Subcutaneous adipose tissue (tissue), 4 donors: ENCODE measurements at places on chromosomes 3 and 15. TPM values are rescaled to one million over a fixed set of nuclear protein-coding genes. Genes with fewer than 3 reads are reported as not detected.

The CIB1 gene
- 52.6 TPM for total RNA-seq

The BCL2A1 gene
- 53.5 TPM for total RNA-seq

The DAZL gene
- not detected for total RNA-seq

The ENTPD3 gene
- total RNA-seq, result 0.17 TPM

The ABI3BP gene
- total RNA-seq, result 51.2 TPM

The CELF6 gene
- 0.49 TPM for total RNA-seq

The C15orf39 gene
- 7.5 TPM for total RNA-seq

The ZMAT3 gene
- 9.5 TPM for total RNA-seq

The CCR8 gene
- total RNA-seq, result not detected

The SPTSSB gene
- not detected for total RNA-seq

The IL12A gene
- not detected for total RNA-seq

The TMC3 gene
- not detected for total RNA-seq

The MINDY4B gene
- total RNA-seq, result not detected

The OCA2 gene
- total RNA-seq, result not detected

The ACP3 gene
- 3.5 TPM for total RNA-seq

The MAP4 gene
- 175 TPM for total RNA-seq

The UBL7 gene
- total RNA-seq, result 31.1 TPM

The CYP1A2 gene
- not detected for total RNA-seq

The OGG1 gene
- 16.0 TPM for total RNA-seq

The ATP13A5 gene
- not detected for total RNA-seq

The GOLGA8H gene
- 1.5 TPM for total RNA-seq

The DISP2 gene
- under 0.01 TPM for total RNA-seq

The PAK2 gene
- 73.8 TPM for total RNA-seq

The ARL6 gene
- 4.1 TPM for total RNA-seq

The ZNF619 gene
- 8.6 TPM for total RNA-seq

The CHRNA7 gene
- 0.44 TPM for total RNA-seq

The TRIM42 gene
- not detected for total RNA-seq

The C3orf80 gene
- total RNA-seq, result 0.65 TPM

The B2M gene
- 8,596 TPM for total RNA-seq

The MLF1 gene
- 4.7 TPM for total RNA-seq

The GOLGA6L25 gene
- total RNA-seq, result not detected

The SAMMSON gene
- 0.34 TPM for total RNA-seq

The TTBK2 gene
- 18.1 TPM for total RNA-seq

The NAALADL2 gene
- 18.1 TPM for total RNA-seq

The NCK1 gene
- 97.5 TPM for total RNA-seq

The C15orf62 gene
- 0.66 TPM for total RNA-seq

The GMPS gene
- 27.5 TPM for total RNA-seq

The CCR5 gene
- 0.88 TPM for total RNA-seq

The PARP15 gene
- total RNA-seq, result 20.7 TPM

The RCCD1 gene
- total RNA-seq, result 6.6 TPM

The KLF15 gene
- 51.3 TPM for total RNA-seq

The NRROS gene
- 7.9 TPM for total RNA-seq

The HIGD2B gene
- not detected for total RNA-seq

The ATP8B4 gene
- total RNA-seq, result 75.3 TPM

The VIPR1 gene
- total RNA-seq, result 18.9 TPM

The RTP1 gene
- not detected for total RNA-seq
